ENCODE measurements at places on chromosomes 1 and 21.

GRCh38 chr1:159000625-159001024 is 9.1 kb upstream of the IFI16 start:
- DNase-seq: no peak

- no peak for DNase-seq
Measured at GRCh38 chr1:78831731-78832360, 174.7 kb downstream of the ADGRL4 start.

DNA sequence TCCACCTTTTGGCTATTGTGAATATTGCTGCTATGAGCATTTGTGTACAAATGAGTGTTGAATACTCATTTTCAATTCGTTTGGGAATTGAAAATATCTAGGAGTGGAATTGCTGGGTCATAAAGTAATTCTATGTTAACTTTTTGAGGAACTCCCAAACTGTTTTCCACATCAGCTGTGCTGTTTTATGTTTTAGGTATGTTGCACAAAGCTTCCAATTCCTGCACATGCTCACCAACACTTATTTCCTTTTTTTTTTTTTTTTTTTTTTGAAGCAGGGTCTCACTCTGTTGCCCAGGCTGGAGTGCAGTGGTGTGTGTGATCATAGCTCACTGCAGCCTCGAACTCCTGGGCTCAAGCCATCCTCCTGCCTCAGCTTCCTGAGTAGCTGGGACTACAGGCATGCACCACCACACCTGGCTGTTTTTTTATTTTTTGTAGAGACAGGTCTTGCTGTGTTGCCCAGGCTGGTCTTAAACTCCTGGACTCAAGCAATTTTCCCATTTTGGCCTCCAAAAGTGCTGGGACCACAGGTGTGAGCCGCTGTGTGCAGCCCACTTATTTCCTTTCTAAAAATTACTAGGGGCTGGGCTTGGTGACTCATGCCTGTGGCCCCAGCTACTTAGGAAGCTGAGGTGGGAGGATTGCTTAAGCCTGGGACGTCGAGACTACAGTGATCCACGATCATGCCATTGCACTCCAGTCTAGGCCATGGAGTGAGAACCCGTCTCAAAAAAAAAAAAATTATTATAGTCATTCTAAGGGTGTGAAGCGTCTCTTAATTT is 33.4 kb downstream of the TMCC2 start:
- no peak for DNase-seq

- no peak for DNase-seq
Measured at GRCh38 chr1:32309960-32310359, 18.1 kb downstream of the HDAC1 start.

- DNase-seq: no peak
Measured at GRCh38 chr21:44552136-44552535, 831 bp upstream of the KRTAP10-2 start.

GRCh38 chr1:88883156-88883555 is 8.2 kb downstream of the GTF2B start:
- DNase-seq: no peak

DNA sequence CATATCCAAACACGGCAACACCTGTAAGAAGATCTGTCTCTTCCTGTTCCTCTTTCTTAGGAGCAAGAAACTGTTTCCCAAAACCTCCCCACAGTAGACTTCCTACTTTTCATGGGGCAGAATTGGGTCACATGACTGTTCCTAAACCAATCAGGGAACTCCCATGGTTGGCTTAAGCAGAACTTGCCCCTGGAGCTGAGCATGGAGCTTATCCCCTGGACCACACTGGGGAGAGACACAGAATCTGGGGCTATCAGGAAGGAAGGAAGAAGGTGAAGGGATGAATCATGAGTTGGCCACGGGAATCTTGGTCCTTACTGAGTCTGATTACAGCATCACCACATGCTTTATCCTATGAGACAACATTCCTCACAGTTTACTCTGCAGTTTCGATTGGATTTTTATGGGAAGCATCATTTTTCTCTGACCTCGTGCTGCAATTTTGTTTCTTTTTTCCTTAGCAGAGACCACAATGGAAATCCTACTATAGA is 81.8 kb downstream of the CDC7 start:
- no peak for DNase-seq

- DNase-seq: no peak
Measured at GRCh38 chr21:28072601-28073000, 920.1 kb downstream of the LTN1 start.

GRCh38 chr21:35020902-35021301 is 28.2 kb downstream of the RUNX1 start:
- no peak for DNase-seq

- no peak for DNase-seq
Measured at GRCh38 chr1:80054129-80054528, 1047.6 kb upstream of the ADGRL4 start.

DNA sequence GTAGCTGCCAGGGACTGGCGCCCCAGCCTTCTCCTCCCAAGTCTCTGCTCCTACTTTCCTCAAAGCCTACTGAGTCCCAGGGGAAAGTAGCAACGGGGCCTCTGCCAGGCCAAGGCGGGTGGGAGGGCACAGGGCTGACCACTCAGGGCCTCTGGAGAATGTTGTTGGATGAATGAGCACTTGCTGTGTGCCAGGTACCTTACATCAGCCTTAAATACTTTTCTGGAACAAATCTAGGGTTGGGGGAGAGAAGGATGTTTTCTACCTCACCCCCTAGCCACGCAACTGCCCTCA is 119.3 kb upstream of the ZBTB40 start:
- no peak for DNase-seq

- DNase-seq: no peak
Measured at GRCh38 chr1:206101351-206102045, 15.7 kb downstream of the AVPR1B start.

DNA sequence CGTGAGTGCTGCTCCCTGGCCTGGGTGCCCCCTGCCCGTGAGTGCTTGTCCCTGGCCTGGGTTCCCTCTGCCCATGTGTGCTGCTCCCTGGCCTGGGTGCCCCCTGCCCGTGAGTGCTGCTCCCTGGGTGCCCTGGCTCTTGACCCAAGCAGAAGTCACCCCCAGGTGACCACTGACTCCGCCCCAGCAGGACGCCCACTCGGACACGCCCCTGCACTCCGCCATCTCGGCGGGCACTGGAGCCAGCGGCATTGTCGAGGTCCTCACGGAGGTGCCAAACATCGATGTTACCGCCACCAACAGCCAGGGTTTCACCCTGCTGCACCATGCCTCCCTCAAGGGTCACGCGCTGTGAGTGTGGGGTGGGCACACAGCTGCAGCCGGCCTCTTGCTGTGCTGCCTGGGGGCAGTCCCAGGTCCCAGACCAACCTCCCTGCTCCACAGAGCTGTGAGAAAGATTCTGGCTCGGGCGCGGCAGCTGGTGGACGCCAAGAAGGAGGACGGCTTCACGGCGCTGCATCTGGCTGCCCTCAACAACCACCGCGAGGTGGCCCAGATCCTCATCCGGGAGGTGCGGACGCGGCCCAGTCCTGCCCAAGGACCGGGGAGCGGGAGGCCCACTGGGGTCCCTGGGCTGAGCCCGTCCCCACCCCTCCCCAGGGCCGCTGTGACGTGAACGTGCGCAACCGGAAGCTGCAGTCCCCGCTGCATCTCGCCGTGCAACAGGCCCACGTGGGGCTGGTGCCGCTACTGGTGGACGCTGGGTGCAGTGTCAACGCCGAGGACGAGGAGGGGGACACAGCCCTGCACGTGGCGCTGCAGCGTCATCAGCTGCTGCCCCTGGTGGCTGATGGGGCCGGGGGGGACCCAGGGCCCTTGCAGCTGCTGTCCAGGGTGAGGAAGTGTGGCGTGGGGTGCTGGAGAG is 3.9 kb upstream of the MMP23B start:
- no peak for DNase-seq

DNA sequence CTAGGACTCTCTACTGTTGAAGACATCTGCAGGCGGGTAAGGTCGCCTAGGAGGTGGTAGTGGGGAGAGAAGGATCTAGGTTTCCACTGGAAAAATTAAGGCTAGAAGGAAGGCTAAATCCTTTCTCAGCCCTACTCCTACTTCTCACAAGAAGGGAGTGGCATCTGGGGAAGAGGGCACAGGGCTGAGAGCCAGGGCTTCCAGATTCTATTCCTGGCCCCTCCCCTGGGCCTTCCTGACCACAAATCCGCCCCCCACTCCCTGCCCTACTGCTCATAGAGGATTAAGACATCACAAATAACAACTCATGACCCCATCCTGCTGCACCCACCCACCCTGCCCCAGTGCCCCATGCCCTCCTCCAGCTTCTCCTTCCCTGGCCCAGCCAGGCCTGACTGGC is 2.5 kb downstream of the PHLDA3 start:
- no peak for DNase-seq

- peak; percentile 16 for DNase-seq
Measured at GRCh38 chr1:100358210-100358609, 5.9 kb downstream of the CDC14A start.

DNA sequence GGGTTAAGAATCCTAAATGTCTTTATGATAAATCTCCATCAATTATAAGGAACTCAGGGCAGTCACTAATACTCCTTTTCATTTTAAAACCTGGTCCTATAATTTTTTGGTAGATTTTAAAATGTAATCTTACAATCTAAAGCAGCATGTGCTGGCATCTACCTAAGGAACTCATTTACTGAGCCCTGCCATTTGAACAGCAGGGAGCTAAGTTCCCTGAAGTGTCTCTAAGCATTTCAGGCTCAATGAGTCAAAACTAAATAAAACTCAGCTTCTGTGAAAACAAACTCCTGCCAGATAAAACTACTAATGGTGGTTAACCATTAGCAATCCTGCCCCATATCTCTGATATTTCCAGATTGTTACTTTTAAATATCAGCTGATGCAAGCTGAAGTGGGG is 1371.8 kb upstream of the PRMT6 start:
- DNase-seq: no peak

DNA sequence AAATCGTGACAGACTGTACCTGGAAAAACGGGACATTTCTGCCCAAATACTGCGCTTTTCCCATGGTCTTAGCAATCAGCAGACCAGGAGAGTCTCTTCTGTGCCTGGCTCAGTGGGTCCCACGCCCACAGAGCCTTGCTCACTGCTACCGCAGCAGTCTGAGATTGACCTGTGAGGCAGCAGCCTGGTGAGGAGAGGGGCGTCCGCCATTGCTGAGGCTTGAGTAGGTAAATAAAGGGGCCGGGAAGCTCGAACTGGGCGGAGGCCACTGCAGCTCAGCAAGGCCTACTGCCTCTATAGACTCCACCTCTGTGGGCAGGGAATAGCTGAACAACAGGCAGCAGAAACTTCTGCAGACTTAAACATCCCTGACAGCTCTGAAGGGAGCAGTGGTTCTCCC is 203.1 kb downstream of the DENND1B start:
- no peak for DNase-seq

DNA sequence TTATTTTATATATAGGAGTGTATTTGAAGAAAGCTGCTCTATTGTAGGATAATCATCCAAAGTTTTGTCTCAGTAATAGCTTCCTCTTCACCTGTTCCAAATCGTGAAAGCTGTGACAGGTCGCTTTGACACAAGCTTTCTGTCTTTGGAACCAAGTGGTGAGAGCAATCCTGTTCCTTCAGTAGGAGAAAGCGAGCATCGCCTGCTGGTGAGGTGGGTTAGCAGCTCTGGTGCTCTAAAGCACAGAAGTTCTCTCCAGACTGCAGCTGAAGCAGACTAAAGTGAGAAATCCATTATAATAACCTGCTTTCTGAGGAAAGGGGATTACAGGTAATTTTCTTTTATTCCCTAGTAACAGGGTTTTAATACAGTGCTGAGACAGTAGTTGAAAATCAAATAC is 803.8 kb downstream of the ADGRL2 start:
- DNase-seq: no peak
